Islet precursor cell (in vitro differentiated cells): ENCODE measurements at places on chromosomes 11 and 22.

DNA sequence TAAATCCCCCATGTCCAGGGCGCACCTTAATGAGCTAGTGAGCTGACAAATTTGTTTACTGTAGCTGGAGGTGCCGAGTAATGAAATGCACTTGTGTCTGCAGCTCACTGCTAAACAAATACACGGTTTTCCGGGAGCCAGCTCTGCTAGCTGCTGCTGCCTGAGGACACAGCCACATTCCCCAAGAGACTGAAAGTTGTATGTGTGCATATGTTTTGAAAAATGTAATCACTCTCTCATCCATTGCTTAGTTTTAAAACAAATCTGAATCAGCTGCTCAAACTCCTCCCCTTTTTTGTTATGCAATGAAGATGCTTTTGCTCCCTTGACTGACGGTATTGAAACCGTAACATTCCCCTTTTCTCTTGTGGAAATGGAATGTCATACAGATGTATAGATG, 62.4 kb upstream of the NNMT start:
- DNase-seq, result no peak

DNA sequence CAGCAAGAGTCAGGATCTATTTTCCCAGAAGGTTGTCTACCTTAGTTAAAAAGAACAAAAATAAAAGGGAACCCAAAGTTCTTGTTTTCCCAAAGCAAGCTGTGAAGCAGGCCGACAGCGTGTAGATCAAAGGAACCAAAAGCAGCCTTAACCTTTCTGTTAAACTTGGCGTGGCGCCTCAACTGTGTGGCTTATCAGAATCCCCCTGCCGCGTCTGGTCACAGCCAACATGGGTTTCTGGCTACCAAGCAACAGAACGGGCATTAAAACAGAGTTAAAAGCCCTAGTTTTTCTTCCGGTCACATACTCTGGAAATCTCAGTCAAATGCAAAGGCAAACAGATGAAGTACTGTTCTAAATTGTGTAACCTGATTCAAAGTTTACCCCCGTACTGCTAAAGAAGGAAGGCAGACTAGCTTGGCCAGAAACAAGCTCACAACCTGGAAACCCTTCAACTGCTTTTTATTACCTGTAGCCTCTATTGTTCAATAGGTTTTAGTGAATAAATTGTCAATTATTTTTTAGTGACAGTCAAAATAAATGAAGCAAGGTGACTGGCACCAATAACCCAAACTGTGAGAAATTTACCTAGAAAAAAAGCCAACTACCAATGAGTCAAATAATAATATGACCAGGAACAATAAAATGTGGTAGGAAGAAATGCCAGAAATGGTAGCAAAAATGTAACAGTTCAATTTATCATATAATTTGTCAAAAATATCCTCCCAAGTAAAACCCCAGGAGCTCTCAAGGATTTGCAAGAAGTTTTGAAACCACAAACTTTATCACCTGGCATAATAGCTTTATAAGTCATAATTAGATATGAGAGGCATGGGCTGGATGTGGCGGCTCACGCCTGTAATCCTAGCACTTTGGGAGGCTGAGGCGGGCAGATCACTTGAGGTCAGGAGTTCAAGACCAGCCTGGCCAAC, 21.4 kb downstream of the CHKA start:
- DNase-seq, result no peak

- DNase-seq, result no peak
Observed at GRCh38 chr11:118082880-118083552, 3.7 kb downstream of the SMIM35 start.

- DNase-seq, result no peak
Observed at GRCh38 chr11:83436855-83437254, 150.7 kb upstream of the CCDC90B start.

DNA sequence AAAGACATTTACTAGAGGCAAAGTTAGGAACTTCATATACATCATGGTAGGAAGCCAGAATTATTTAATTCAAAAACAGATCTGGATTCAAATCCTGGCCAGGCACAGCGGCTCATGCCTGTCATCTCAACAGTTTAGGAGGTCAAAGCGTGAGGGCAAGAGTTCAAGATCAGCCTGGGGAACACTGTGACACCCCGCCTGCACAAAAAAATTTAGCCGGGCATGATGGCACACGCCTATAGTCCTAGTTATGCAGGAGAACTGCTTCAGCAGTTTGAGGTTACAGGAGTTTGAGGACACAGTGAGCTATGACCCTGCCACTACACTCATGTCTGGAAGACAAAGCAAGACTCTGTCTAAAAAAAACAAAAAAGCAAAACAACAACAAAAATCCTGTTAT, 8.9 kb downstream of the MRTFA start:
- DNase-seq, result no peak

GRCh38 chr11:27423125-27423524, 49.5 kb downstream of the LGR4 start:
- DNase-seq, result peak; percentile 83

GRCh38 chr22:35552196-35552842, 11.7 kb downstream of the RASD2 start:
- peak; percentile 76 for DNase-seq

DNA sequence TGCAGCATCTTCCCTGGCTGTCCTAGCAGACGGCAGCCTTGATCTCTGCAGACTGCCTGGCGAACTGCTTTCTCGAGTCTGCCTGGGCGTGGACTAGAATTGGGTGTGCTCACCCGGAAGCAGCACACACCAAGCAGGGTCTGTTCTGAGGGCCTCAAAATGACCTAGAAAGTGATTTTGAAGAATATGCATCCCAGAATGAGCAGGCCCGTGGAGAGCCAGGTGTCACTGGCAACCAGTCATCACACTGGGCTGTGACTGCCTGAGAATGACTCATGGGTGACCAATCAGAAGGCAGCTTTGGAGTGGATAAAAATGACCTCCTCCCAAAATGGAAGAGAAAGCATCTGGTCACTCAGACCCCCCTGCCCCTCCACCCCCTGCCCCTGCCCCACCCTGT, 114.9 kb upstream of the NECTIN1 start:
- DNase-seq, result no peak

GRCh38 chr11:3016861-3017260, 24.7 kb upstream of the NAP1L4 start:
- DNase-seq, result no peak

DNA sequence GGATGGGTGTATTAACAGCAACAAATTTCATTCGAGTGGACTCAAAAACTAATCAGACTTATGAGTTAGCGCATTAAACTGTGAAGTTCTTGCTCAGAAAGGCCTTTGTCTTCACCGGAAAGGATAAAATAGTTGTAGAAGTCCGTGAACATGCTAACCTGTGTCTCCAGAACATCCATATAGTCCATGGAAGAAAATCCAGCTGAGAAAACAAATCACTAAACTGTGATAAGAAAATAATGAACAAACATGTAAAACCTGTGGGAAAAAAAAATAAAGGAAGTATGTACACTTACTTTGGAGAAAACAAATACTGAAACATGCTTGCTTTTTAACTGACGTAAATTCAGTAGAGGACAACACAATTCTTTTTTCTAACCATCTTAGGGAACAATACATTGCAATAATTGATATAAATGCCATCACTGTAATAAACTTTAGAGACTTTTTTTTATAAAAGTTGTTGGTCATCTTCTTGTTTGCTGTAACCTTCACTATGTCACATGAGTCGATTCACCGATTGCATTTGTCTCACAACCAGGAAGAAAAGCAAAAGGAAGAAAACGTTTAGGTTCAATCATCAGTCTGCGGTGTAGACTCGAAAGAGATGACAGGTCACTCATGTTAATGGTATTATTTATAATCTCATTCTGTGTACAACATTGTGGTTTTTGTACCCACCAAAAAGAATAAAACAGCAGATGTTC, 41.9 kb downstream of the MSANTD4 start:
- DNase-seq, result no peak

DNA sequence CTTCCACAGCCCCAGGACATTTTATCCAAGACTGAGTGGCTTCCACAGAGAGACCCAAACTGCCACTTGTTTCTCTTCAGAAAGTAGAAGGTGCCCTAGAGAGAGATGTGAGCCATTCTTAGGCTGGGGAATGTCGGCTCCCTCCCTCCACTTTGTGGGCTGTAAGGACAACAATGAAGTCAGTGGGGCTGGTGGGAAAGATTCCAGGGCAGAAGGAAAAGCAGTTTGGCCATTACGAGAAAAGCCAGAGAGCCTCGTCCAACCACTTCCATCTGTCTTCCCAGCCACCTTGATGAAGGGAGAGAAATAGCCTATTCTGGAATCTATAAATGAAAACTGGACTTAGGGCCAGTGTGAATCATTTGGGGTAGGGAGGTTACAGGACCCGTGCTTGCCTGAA, 382.5 kb downstream of the NXPE2 start:
- peak; percentile 59 for DNase-seq

DNA sequence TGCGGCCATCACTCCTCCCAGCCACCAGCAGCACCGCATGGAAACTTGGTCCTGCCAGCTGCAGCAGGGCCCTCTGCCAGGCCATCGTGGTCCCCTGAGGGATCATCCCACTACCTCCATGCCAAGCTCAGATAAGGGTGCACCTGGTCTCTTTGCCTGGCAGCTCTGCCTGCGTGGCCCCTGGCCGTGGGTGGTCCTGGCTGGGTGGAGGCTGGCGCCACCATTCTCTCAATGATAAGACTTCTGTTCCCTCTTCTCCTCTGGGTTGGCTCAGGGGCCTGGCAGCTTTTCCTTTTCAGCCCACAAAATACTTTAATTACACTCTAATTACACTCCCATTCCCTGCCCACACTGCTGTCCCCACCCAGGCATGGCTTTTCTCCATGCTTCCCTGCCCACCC, 26.8 kb upstream of the TSKU start:
- no peak for DNase-seq

DNA sequence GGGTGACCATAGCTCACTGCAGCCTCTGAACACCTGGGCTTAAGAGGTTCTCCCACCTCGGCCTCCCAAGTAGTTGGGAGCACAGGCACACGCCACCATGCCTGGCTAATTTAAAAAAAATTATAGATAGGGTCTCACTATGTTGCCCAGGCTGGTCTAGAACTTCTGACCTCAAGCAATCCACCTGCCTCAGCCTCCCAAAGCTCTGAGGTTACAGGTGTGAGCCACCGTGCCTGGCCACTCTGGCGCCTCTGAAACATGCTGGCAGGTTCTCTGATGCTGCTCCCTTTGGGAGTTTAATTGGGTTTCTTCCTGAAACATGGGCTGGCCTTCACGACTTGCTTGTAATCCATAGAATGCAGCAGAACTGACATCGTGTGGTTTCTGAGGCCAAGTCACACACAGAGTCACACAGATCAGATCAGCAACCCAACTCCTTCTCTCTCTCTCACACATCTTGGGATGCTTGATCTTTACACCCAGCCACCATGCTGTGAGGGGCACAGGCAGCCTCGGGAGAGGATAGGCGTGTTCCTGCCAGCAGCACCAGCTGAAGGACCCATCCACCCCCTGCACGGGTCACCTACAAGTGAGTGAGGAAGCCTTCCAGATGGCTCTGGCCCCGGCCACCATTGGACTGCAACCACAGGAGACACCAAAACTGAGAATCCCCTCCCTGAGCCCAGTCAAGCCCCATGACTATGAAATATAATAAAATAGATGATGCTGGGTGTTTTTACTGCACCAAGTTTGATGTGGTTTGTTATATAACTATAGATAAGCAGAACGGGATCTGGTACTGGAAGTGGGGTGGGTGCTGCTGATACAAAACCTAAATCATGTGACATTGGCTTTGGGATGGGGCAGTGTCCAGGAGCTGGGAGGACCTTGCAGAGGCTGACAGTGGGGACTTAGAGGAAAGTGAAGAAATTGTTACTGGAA, 3.1 kb upstream of the GSC2 start:
- DNase-seq, result no peak

- DNase-seq, result peak; percentile 94
Observed at GRCh38 chr11:35893796-35894475, 49.9 kb upstream of the LDLRAD3 start.

DNA sequence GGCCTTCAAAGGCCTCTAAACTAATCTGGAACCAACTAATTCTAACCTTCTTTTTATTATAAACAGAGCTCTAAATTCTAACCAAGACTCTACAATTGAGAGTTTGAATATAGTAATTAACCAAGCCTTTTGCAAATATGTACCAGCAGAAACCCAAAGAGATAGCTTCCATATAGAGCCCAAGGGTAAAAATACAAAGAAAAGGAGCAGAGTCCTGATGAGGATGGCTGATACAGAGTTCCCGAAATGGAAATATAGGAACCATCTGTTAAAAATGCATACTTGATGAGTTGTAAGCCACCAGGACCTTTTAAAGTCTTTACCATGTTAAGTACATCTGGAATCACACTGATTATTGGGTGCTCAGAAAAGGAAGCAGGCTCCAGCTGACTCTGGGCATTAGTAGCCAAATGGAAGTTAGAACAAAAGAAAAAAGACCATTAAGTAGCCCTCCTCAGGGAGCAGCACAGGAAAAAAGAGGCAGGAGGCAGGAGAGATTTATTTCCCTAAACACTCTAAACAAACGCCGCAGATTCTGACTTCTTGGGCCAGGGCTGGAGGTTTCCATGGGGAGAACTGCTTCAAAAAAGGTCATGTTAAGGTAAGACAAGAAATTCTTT, 463.1 kb upstream of the FAT3 start:
- peak; percentile 58 for DNase-seq

DNA sequence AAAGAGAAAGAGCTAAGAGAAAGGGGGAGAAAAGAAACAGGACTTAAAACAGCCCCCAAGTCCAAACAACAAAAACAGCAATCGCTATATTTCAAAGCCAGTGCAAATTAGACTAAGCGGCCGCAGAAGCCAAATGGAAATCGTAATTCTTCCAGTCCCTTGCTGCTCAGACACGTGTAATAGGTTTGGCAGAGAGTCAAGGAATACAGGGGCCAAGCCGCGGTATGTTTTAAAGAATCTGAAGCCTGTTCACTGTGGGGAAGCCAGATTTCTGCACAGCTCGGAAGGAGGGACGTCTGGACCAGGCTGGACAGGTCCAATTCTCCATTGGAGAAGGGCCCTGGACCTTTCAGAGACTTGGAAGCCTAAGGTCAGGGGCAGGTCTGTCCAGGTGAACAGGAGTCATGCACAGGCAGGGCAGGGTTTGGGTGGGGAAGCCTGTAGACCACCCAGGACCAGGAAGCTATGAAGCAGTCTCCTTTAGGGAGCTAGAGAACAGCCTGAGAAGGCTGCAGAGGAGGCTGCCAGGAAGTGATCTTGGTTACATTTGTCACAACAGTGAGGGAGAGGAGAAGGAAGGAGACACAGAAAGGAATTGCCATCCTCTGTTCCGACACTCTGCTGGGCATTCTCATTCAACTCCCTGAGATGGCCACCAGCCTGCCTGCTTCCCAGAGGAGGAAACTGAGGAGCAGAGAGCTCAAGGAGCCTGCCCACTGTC, 265.5 kb upstream of the ISX start:
- no peak for DNase-seq

GRCh38 chr11:57742087-57742452, 779 bp downstream of the SELENOH start:
- DNase-seq, result no peak

DNA sequence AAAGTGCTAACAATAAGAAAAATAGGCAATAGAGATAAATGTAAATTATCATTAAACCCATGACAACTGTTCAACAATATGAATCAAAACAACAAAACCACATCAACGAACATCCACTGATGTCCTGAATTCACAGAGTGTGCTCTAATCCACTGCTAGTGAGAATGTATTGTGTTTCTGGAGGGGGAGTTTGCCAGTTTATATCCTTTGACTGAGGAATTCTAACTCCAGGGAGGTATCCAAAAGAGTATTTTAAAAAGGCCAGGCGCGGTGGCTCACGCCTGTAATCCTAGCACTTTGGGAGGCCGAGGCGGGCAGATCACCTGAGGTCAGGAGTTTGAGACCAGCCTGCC, 1.7 kb upstream of the WEE1 start:
- no peak for DNase-seq
